AG04450 (cell line): ENCODE measurements at places on chromosomes 16 and 17.

DNA sequence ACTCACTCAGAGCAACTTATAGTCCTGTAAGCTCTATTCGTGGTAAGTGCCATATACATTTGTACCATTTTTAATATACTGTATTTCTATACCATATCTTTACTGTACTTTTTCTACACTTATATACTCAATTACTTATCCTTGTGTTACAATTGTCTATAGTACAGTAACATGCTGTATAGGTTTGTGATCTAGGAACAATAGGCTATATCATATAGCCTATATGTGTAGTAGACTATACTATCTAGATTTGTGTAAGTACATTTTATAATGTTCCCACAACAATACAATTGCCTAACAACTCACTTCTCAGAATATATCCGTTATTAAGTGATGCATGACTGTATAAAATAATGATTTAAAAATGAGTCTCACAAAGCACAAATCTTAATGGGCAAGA is 123.3 kb upstream of the NACA2 start:
- DNase-seq: no peak

- DNase-seq: no peak
Observed at GRCh38 chr17:44024271-44024663, 9.5 kb upstream of the TMEM101 start.

DNA sequence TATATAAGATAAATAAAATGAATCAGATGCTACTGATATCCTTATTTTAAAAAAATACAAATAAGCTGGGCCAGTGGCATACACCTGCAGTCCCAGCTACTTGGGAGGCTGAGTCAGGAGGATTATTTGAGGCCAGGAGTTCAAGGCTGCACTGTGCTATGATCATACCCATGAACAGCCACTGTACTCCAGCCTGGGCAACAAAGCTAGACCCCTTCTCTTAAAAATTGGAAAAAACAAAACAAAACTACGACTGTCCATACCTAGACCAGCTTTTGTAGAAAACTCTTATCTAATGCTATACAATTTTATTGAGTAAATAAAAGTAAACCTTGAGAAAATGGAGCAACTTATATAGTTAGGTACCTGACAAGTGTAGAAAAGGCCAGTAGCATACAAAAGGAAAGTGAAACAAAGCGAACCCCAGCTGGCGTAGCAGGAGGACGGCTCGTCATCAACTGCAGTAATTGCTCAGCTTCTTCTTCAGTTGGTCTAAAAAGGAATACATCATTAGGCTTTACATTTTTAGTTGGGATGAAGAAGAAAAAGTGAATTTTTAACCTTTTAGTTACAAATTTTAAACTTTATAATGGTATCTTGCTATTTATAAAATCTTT is 23.6 kb downstream of the INTS2 start:
- DNase-seq: no peak

GRCh38 chr16:89924297-89924924 is 1.3 kb downstream of the TUBB3 start:
- no peak for DNase-seq

- no peak for DNase-seq
Observed at GRCh38 chr17:36749493-36749892, 148.1 kb downstream of the MRM1 start.

DNA sequence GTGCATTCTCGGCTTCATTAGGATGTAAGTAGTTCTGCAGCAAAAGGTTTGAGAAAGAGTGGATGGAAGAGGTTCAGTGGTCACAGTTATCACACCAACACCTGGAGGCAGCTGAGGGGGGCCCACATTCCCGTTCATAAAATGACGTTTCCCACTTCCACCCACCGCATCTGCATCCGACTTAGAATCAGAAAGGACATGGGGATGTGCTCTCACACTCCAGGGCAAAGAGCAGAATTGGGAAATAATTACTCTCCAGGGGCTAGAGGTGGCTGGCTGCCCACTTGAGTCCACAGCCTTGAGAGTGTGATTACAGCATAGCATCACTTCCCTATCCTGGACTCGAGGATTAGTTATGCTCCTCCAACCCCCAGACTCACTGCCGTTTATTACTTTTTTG is 122.0 kb downstream of the CPPED1 start:
- no peak for DNase-seq

DNA sequence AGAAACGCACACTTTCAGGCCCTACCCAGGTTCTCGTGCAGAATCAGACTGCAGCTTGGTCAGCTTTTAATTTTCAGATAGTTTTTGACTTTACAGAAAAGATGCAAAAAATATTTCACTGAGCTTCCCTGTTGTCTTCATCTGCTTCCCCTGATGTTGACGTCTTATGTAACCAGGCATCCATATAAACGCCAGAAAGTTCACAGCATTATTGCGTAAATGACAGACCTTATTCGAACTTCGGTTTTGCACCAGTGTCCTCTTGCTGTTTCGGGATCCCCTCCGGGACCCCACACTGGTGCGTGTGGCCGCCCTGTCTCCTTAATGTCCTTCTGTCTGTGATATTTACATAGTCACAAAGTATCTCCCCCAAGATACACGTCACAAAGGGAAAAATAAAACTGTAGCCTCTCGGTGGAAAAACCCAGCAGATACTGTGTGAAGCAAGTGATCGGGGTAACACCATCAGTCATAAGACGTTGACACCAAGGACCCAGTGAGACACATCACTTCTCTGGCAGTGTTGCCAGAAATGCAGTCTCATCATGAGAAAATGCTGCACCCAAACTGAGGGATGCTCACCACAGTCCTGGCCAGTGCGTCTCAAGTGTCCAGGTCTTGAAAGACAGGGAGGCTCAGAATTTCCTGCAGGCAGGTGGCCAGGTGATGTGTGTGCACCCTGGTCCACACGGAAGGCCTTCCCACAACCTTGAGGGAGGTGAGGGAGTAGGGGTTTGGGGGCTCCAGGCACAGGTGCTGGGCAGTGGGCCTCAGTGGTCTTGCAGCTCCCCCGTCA is 4.3 kb downstream of the BANP start:
- DNase-seq: no peak

- no peak for DNase-seq
Observed at GRCh38 chr16:66480265-66481080, 53.4 kb downstream of the BEAN1 start.

DNA sequence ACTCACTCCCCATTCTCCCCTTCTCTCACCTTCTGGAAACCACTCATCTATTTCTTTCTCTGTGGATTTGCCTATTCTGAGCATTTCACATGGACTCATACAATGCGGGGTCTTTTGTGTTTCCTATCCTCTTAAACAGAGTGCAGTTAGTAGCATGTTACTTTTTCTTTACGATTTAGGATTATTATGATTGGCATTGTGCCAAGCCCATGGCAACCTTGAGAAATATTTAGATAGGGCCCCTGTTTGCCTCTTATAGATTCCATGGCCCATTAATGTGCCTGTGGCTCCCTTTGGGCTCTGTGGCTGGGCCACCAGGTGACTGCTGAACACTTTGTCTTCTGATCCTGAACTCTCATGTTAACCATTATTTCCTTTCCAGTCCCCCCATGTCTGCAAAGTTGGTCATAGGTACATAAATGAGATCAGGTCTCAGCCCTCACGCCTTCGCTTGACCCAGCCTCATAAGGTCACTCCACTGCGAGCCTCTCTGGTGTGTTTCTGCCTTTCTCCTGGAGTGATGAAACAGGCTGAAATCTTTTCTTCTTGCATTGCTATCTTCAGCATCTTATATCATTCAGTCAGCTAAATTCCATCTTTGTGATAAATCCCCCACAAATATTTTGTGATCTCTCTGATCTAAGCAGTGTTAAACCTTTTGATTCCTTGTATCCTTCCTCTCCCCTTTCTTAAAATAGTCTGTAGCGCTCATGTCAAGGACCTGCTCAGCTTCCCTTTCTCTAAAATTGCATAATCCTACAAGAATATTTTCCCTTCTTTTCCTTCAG is 44.0 kb downstream of the MYH3 start:
- no peak for DNase-seq

GRCh38 chr16:21277927-21278706 is at the start of gene CRYM:
CRYM (minus strand) TSS chr16:21278290; CDS start chr16:21278251, 39 bp downstream.
- no peak for DNase-seq

DNA sequence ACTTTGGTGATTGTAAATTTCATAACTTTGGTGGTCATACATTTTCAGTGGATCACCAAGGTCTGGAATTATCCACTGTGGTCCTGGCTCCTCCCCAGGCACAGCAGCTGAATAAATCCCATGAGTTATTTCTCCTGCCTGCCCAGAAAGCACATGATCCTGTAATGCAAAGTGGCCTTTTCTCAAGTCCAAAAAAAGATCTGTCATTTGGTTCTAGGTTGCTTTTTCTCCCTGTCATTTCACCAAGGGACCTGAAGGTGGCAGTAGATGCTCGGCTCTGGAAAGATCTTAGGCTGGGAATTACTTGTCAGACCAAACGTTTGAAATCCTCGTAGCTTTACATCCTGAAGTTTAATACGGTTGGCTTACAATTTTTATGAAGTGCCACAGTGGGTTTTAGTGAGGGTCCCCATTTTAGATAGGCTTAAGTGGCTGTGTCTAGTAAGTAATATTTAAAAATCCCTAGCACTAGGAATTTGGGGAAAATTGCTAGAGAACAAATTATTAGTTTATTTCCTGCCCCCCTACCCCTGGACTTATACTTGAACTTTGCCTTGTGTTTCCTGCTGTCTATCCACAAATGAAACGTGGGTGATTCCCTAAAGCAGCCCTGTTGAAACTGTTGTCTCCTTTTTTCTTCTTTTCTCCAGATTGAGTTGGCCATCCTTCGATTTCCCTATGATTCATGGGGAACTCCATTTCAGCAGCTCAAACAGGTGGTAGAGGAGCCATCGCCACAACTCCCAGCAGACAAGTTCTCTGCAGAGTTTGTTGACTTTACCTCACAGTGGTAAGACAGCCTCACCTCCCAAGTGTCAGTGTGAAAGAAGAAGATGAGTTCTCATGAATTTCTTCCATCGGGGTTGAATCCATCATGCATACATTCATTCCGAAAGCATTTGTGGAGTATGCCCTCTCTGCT is 111.7 kb downstream of the MAP2K6 start:
- peak; percentile 41 for DNase-seq

DNA sequence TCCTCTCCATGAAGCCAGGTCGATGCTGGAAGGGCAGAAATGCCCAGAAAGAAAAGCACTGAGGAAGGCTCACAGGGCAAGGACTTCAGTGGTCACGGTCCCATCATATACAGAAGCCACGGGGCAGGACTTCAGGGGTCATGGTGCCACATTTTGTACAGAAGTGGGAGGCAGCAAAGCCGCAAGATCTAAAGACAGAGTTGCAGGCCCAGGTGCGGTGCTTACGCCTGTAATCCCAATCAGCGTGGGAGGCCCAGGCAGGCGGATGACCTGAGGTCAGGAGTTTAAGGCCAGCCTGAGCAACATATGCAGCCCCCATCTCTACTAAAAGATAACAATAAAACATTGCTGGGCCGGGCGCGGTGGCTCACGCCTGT is 96.0 kb downstream of the NXN start:
- no peak for DNase-seq

- no peak for DNase-seq
Observed at GRCh38 chr16:55948230-55948629, 73.1 kb upstream of the CES5A start.

GRCh38 chr16:74738816-74739215 is 35.8 kb downstream of the FA2H start:
- DNase-seq: no peak

- no peak for DNase-seq
Observed at GRCh38 chr17:19733953-19734526, 14.1 kb downstream of the ALDH3A1 start.

GRCh38 chr16:66668777-66669444 is 27.6 kb downstream of the CMTM4 start:
- no peak for DNase-seq

- no peak for DNase-seq
Observed at GRCh38 chr17:66192378-66192687, 400 bp upstream of the CEP112 start.

- DNase-seq: no peak
Observed at GRCh38 chr17:75752802-75753513, 12.0 kb downstream of the GALK1 start.

DNA sequence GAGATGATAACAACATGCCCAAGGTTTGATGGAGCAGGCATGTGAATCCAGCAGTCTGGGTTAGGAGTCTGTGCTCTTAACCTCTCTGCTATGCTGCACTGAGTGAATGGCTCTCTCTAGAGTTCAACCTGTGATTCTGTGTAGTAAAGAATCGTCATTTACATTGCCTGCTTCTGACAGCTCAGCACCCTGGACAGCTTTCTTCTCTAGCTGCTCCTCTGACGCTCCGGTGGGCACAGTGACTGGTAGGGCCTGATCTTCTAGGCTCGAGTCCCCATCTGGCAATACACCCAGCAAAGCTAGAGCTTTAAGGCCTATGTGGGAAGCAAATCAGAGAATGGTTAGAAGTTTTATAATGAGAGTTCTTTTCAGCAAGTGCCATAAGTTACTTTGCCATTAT is 85.3 kb upstream of the ATP2A3 start:
- DNase-seq: no peak

DNA sequence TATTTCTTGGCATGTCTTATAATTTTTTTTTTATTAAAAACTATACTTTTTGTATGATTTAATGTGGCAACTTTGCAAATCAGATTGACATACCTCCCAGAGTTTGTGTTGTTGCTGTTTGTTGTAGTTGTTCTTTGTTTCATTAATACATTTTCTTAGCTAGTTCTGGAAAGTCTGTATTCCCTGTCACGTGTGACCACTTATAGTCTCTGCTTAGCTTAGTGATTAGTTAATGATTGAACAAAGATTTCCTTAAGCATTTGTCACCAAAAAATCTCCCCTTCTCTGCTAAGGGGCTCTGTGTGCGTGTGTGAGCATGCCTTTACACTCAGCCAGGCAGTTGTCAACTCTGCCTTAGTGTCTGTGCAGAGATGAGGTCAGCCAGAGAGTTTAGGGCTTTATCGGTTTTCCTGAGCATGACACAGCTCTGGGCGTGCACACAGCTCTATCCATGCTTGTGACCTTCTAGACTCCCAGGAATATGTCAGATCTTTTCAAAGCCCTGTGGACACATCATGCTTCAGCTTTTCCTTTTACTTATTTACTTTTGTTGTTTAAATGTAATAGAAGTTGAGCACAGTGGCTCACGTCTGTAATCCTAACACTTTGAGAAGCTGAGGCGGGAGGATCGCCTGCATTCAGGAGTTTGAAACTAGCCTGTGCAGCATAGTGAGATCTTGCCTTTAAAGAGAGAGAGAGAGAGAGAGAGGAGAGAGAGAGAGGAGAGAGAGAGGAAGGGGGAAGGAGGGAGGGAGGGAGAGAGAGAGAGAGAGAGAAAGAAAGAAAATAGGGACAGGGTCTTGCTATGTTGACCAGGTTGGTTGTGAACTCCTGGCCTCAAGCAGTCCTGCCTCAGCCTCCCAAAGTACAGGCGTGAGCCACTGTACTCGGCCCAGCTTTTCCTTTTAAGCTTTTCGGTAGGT is 21.9 kb downstream of the DNAI2 start:
- DNase-seq: no peak

DNA sequence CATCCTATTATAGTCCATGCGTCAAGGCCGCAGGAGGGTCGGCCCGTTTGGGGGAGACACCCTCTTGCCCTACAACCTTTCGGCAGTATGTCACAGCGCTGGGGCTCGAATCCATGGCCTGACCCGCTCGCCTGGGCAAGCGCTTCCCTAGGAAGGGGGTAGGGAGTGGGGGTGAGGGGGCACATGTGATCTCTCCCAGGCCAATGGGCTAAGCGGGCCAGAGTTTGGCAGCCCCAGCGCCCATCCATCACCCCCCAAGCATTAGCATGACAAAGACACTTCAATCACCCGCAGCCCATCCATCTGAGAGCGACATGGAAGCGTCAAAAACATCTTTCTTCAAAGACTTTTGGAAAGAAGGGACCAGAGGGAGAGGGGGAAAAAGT is at the start of gene HOXB1:
Gene HOXB1 (minus strand): TSS at position 125 of the 386 bp plus-strand sequence. CDS start 107 bp downstream, at position 18.
- DNase-seq: no peak

GRCh38 chr17:66378296-66378695 is 75.9 kb downstream of the PRKCA start:
- no peak for DNase-seq
